Stimulated activated CD4-positive, alpha-beta T cell treated with anti-CD3 and anti-CD28 coated beads, Interleukin-15, amount 100 ng/mL, for 1 hour (primary cell): ENCODE measurements at places on chromosomes 5 and 9.

DNA sequence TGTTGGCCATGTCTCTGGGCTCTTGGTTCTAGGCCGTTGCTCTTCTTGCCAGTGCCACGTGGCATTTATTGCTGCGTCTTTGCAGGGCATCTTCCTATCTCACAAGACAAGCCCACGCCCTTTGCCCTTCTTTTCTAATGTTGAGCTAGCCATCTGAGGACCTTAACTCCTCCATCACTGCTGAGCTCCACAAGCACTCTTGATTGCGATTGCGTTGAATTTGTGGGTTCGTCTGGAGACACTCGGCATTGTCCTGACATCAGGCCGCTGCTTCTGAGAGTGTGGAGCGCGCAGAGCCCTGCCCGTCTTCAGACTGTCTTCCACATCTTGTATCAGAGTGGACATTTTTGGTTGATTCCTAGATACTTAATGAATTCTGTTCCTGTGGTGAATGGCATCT, 14.5 kb upstream of the FCN1 start:
- DNase-seq, result no peak

DNA sequence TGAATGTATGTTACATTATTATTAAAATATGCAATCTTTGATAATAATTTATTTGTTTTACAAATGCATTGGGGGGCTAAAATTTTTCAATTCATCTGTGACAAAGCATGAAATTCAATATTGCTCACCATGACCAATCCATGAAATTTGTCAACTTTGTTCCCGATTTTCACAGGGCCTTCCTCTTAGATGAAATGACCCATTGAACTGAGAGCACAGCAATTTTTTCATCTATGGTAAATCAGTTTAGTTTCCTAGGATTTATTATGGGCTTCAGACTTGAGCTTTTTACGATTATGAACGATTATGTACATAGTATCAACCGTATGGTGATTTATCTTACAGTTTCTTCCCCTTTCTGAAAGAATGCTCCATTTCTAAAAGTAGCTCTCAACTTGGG, 157.3 kb downstream of the KIAA0825 start:
- DNase-seq, result no peak

DNA sequence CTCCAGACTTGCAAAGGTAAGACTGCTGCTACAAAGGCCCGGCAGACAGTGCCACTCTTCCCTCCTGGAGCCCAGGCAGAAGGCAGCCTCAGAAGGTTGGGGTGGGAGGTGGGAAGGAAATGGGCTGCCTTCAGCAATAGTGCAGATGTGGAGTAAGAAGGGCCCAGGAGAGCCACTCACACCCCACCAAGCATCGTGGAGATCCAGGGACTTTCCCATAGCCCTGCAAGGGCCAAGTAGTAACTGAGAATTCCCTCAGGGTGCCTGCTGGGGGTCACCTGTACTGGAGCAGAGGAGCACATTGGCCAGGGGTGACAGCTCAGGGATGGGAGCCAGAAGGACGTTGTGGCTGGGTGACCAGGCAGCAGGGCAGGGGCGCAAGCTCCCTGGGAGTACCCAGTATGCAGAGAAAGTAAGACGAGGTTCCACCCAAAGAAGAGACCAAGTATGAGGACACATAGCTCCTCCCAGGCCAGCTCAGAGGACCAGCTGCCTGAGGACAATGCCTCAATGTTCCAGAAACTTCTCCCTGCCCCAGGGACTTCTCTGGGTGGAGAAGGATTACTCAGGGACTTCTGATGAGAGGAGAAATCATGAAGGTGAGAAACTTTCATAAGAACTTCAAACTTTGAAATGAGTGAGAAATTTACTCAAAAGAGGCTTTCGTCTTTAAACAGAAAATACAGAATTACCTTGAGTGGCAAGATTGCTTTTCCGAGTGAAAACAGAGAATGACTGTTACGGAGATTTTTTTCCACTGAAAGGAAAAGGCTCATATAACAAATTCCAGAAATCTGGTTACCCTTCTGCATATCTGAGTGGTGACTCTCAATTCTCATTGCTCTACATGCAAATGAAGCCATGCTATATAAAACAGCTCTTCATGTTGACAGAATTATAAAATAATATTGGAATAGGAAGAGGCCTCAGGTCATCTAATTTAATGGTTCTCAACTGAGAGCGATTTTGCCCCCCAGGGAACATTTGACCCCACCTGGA, 87.9 kb upstream of the TRIO start:
- DNase-seq, result no peak

DNA sequence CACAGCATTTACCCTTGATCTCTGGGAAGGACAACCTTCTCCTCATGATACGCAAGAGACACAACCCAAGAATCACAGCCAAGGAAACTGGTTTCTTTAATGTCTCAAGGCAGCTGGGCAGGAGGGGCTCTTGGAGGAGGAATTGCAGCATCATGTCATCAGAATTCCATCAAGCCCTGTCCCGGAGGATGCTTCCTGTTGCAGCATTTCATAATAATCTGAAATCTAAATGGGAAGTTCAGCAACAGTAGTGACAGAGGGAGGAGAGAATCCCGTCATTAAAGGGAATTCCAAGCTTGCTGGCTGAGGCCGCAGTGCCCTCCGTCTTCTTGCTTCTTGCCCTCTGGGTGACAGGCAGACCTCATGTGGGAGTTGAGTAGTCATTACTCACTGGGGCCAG, 192.7 kb downstream of the TENT4A start:
- no peak for DNase-seq

GRCh38 chr5:75057561-75057960, 5.2 kb upstream of the GCNT4 start:
- no peak for DNase-seq

DNA sequence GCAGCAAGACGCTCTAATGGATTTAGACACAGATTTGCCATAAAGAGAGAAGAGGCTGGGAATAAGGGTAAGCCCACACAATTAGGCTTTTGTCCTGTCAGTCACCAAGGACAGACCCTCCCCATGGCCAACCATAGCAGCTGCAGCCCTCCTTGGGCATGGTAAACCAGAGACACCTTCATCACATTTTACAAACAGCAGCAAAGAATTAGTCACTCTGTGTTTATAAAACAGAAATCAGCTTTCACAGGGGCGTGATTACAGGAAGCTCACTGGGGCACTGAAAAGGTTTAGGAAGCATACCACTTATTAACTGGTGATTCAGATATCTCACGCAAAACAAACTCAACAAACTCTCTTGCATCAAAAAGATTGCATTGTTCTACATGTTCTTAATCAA, 37.3 kb upstream of the ZNF622 start:
- DNase-seq, result no peak

DNA sequence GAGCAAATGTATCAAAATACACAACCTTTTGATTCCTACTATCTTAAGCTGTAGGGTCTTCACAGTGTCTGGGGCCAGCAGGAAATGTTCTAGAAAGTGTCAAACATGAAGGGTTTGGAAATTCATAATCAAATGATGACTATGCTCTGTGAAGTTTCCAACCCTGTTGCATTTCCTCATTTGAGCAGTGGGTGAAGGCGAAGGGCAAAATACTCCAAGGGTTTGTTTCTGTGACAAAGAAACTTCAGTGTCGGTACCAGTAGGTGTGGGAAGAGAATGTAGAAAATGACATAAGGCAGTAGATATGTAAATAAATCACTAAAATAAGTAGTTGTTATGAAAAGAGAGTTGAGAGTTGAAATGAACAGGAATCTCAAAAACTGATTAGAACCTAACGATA, 576 bp downstream of the ALDOB start:
- no peak for DNase-seq

GRCh38 chr5:147507480-147508126, 2.3 kb downstream of the DPYSL3 start:
- DNase-seq, result no peak

- no peak for DNase-seq
These were observed 52.9 kb downstream of the PAM start for GRCh38 chr5:102807878-102808502.

DNA sequence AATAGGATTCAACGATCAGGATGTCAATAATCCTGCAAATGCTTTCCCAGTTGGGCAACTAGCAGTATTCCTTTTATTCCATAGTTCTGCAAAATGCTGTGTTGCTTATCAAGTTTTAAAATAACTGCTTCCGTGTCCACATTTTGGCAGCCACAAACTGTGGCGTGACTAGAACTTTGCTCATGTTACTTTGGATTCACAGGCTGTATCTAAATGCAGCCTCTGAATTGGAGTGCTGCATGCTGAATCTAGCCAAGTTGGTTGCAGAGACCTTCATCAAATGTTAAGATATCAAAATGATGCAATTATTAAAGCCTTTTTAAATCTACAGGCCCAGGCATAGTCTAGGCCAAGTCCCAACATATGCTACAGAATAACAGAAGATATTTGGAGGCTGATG, 249.2 kb downstream of the NR2F1-AS1 start:
- no peak for DNase-seq

- DNase-seq, result no peak
These were observed 673.4 kb downstream of the KCTD16 start for GRCh38 chr5:144844086-144844485.

- DNase-seq, result no peak
These were observed 10.9 kb upstream of the SLC25A51 start for GRCh38 chr9:37914701-37915358.

- DNase-seq, result peak; percentile 49
These were observed at the start of gene PTGES for GRCh38 chr9:129752900-129753729. PTGES (minus strand) TSS chr9:129753042; CDS start chr9:129753012, 30 bp downstream.

DNA sequence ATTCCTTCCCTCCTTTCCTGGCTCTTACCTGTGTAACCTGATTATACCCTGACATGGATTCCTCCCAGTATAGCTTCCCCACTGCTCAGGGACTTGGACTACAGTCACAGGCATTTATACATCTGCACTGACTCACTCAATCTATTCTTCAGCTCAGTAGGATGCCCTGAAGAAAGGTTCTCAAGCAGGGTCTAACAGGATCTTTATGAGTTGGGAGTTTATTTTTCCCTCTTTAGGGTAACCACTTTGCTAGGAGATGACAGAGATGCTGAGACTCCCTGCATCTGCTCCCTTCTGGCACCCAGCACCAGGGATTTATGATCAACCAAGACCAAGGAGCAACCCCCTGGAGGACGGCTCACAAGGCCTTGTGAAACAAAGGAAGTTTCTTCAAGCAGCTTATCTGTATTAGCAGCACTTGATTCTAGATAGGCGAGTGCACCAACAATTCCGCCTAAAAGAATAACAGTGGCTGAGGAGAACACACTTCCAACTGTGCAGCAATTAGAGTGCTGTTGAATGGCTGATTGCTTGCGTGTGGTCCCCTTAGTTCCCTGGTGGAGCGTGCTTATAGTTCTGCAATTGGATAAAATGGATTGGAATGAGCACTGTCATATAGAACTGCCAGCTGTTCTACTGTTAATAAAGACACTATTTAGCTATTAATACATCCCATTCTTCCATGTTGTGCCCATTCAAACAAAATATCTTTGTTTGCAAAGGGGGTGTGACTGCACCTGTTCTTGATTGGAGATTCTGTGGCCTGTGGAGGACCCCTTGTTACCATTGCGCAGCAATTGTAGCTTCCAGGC, 482.6 kb downstream of the ZNF608 start:
- DNase-seq, result no peak
